Mesothelial cell of epicardium (in vitro differentiated cells): ENCODE measurements at places on chromosomes 12 and 14.
A peak's percentile ranks its signal among the peaks of the same experiment; 100 is the strongest.

DNA sequence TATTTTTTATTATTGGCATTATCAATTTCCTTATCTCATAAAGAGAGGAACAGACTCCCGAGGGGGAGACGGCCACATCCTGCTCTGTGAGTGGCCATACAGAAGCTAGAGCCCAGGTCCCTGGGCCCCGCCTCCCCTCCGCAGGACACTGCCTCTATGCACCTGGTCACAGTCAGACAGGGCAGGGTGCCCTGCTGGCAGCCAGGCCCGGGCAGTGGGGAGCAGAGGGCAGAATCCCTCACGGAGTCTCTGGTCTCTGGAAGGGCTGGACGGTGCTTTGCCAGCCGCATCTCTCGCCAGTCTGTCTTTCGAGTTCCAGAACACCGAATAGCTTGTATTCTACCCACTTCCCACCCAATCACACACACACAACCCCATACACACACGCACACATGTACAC, 16.4 kb upstream of the CACNA2D4 start:
- peaks cover 18% of the 10 kb centered on the region for H3K4me1 ChIP-seq
- H3K4me3 ChIP-seq = no peak overlapping the region
- peaks cover 2% of the 10 kb centered on the region for H3K27me3 ChIP-seq
- H3K36me3 ChIP-seq = no peaks in the 10 kb centered on the region
- H3K27ac ChIP-seq = no peak overlapping the region
- DNase-seq = no peak

DNA sequence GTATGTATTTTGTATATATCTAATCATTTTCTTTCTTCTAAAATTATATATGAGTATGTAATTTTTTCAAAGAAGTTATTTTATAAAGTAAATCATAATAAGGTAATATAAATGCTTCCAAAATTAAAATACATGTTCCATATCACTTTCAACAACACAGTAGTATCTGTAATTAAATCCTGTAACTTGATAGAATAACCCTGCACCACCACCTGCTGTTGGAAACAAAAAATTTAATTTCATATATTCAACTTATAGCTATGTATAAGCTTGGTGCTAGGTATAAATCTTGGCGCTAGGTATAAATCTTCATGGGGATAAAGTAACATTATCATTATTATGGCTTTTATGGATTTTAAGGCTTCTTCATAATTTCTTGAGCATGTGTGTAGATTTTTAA, 149.7 kb upstream of the DCN start:
- H3K4me3 ChIP-seq = no peak overlapping the region
- no peak for DNase-seq
- H3K27me3 ChIP-seq = no peaks in the 10 kb centered on the region
- peaks cover 43% of the 10 kb centered on the region for H3K4me1 ChIP-seq
- H3K27ac ChIP-seq = peak overlapping the region; percentile 37
- H3K36me3 ChIP-seq = peaks cover 5% of the 10 kb centered on the region

DNA sequence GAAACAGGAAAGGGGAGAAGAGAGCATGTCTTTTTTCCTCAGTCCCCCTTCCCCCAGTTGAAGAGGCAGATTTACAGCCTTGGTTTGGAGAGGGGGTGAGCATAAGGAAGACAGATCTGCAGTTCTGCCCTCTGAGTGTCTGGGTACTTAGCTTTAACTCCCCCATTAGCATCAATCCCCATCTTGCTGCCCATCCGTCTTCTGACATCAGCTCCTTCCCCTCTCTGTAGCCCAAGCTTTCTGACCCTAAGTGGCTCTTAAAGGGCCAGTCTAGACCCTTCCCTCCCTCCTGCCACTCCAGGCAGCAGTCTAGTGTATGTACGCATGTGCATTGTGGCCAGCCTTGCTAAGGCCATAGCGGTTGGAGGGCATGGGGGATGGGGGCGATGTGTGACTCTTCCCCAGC, 7.3 kb downstream of the GPR84 start:
- no peak for DNase-seq
- H3K27me3 ChIP-seq = no peaks in the 10 kb centered on the region
- H3K36me3 ChIP-seq = no peaks in the 10 kb centered on the region
- no peak overlapping the region for H3K4me3 ChIP-seq

GRCh38 chr12:112590281-112590680, 171.5 kb downstream of the PTPN11 start:
- H3K27me3 ChIP-seq = peaks cover 60% of the 10 kb centered on the region
- no peak for DNase-seq
- H3K4me1 ChIP-seq = no peaks in the 10 kb centered on the region
- H3K4me3 ChIP-seq = no peak overlapping the region
- no peak overlapping the region for H3K27ac ChIP-seq

DNA sequence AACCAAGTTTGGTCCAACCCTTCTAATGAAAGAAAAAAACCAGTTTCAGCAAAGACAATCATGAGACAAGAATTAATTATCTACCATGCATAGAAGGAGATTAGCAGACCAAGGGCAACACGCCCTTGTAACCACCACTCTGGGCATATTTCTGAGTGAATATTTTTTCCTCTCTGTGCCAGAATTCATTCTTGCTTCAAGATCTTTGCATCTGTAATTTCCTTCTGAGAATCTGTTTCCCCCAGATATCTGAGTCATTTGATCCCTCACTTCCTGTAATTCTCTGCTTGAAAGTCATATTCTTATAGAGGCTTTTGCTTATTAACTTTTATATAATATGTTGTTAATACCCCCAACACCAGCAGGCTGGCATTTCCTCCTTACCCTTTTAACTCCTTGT, 243.7 kb downstream of the SLC16A7 start:
- no peak overlapping the region for H3K27ac ChIP-seq
- H3K4me3 ChIP-seq = no peak overlapping the region
- H3K27me3 ChIP-seq = no peaks in the 10 kb centered on the region
- H3K4me1 ChIP-seq = no peaks in the 10 kb centered on the region
- DNase-seq = no peak

DNA sequence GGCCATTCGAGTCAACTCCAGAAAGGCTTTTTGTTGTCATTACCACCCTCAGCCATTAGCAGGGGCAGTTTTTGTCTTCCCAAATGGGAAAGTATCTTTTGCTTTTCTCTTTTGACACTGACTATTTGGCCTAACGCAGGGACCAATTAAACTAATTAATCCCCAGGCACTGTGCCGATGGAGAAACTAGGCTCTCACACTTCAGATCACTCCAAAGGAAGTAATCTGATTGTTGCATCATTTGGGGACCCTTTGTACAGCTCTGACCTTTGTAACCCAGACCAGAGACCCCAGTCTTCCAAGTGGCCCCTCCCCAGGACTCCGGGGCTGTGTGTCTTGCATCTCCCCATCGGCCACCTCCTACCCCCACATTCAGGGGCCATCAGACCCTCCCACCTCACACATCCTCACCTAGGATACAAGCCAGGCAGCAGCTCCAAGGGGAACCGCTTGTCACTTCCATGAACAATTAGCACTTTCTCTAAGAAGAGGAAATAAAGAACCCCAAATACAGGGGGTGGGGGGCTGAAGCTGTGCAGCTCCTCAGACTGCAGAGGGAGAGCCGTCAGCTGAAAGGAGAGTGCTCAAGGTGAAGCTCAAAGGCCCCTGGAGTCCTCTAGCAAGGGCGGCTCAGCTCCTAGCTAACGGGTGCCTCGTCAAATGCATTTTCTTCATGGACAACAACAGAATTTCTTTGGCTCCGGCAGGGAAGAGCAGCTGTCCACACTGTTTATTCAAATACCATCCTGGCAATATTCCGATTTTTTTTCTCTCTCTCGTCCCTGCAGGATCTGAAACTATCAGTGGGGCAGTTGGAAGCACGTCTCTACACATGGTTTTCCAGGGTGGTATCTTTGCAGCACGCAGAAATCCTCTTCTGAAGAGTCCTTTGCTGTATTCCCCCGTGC, 64.3 kb upstream of the DIO3 start:
- no peak for DNase-seq
- H3K36me3 ChIP-seq = no peaks in the 10 kb centered on the region
- no peak overlapping the region for H3K4me3 ChIP-seq

- H3K4me3 ChIP-seq = no peak overlapping the region
- DNase-seq = no peak
- no peaks in the 10 kb centered on the region for H3K36me3 ChIP-seq
- H3K4me1 ChIP-seq = peaks cover 11% of the 10 kb centered on the region
These were observed 49.8 kb upstream of the USP15 start for GRCh38 chr12:62210422-62210821.

DNA sequence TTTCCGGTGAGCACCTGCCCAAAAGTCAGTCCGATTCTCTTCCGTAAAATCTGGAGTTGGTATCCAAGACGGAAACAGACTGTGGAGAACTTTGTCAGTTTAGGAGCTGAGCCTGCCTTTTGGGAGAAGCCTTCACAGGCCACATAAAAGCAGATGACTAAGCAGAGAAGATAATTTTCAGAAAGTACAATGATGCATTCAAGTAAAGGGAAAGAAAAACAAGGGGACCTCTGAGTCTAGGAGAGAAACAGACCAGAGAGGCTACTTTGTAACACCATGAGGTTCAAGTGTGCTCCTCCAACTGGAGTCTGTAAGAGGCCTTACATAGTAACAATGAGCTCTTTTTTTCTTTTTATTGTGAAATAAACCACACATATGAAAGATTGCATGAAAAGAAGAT, 21.1 kb downstream of the TMED8 start:
- no peak overlapping the region for H3K4me3 ChIP-seq
- no peak for DNase-seq

GRCh38 chr12:79687711-79688260, 3.0 kb downstream of the PAWR start:
- DNase-seq = no peak
- no peaks in the 10 kb centered on the region for H3K36me3 ChIP-seq
- H3K4me3 ChIP-seq = peak overlapping the region; percentile 86
- H3K4me1 ChIP-seq = peaks cover 60% of the 10 kb centered on the region

DNA sequence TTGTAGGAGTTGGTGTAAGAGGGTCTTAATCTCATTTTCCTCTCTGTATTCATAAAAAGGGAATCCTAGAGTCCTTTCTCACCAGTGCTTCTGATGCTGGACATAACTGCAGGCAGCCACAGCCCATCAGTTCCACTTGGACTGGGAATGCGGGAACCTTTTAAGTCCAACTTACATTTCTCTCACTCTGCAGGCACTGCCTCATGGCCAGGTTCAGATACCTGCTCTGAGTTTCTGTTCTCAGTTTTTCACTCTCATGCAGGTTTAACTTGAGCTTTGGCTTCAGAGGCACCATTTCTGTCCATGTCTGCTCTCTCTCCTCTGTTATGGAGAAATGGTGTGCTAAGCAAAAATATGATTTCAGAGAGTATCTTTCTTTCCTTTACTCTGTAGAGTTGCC, 4.2 kb downstream of the ACVR1B start:
- H3K4me3 ChIP-seq = no peak overlapping the region
- H3K4me1 ChIP-seq = peaks cover 38% of the 10 kb centered on the region
- no peak for DNase-seq
- H3K27ac ChIP-seq = no peak overlapping the region
- H3K27me3 ChIP-seq = peaks cover 4% of the 10 kb centered on the region

GRCh38 chr12:45282411-45282810, 66.5 kb downstream of the ANO6 start:
- peaks cover 64% of the 10 kb centered on the region for H3K4me1 ChIP-seq
- H3K27ac ChIP-seq = no peak overlapping the region
- H3K36me3 ChIP-seq = peaks cover 13% of the 10 kb centered on the region
- H3K27me3 ChIP-seq = no peaks in the 10 kb centered on the region
- no peak overlapping the region for H3K4me3 ChIP-seq

DNA sequence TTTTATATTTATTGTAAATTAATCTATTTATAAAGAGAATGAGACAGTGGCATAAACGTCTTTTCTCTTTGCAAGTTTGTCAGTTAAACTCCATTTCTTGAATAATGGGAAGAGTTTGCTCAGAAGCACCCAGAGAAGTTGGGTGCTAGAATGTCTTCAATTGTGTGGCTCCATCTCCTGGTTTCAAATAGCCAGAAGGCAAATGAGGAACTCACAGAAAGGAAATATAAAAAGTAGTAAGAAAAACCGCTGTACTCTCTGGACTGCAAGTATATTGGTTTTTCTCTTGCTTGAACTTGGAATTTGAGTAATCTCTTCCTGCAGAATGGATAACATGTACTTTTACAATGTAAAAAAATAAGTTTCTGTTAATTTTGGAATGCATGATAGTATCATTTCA, 217.5 kb downstream of the DPY19L2 start:
- no peaks in the 10 kb centered on the region for H3K36me3 ChIP-seq
- H3K4me1 ChIP-seq = no peaks in the 10 kb centered on the region
- H3K27me3 ChIP-seq = no peaks in the 10 kb centered on the region
- H3K4me3 ChIP-seq = no peak overlapping the region
- DNase-seq = no peak

- DNase-seq = peak; percentile 23
- H3K4me3 ChIP-seq = peak within 1 kb of the TSS; percentile 69
- peak within 1 kb of the TSS; percentile 48 for H3K27ac ChIP-seq
These were observed at the start of gene KCNJ8 for GRCh38 chr12:21774358-21775132. TSS of gene KCNJ8 (minus strand) at chr12:21774706. CDS start at chr12:21773616, 1,090 bp downstream.

DNA sequence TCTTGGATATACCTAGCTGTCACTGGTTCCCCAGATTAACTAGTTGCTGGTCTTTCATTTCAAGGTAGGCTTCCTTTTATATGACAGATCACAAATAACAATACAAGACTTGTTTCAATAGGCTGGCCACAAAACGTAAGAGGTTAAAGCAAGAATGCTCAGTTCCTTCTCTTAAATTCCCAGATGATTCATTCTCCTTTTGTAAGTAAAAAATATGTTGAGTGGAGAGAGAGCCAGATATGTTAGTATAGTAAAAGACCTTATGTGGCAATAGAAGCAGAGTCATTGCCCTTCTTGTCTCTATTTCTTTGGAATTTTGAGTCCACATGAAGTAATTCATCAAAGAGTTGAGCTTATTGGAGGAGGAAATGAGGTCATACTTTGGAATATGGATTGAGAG, 939.0 kb upstream of the ATXN7L3B start:
- H3K27me3 ChIP-seq = no peaks in the 10 kb centered on the region
- no peak overlapping the region for H3K4me3 ChIP-seq
- no peak for DNase-seq

DNA sequence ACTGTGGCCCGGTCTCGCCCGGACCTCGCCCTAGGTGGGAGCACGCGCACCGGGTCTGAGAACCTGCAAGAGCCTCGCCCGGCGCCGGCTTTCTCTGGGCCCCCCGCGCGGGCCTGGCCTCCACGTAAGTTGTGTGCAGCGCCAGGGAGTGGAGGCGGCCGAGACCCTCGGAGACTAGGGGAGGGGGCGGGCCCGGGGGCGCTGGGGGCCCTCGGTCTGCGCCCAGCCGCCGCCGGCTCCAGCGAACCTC, 183 bp upstream of the PRMT8 start:
- H3K4me1 ChIP-seq = peaks cover 12% of the 10 kb centered on the region
- no peak overlapping the region for H3K27ac ChIP-seq
- no peak for DNase-seq

GRCh38 chr14:73663548-73664212, 18.9 kb downstream of the DNAL1 start:
- peaks cover 6% of the 10 kb centered on the region for H3K4me1 ChIP-seq
- H3K4me3 ChIP-seq = no peak overlapping the region
- H3K27ac ChIP-seq = no peak overlapping the region
- no peak for DNase-seq
- H3K36me3 ChIP-seq = peaks cover 10% of the 10 kb centered on the region
- no peaks in the 10 kb centered on the region for H3K27me3 ChIP-seq

GRCh38 chr12:6899837-6900519, 4.6 kb upstream of the LRRC23 start:
- no peak overlapping the region for H3K4me3 ChIP-seq
- no peaks in the 10 kb centered on the region for H3K27me3 ChIP-seq
- H3K36me3 ChIP-seq = no peaks in the 10 kb centered on the region
- H3K4me1 ChIP-seq = no peaks in the 10 kb centered on the region
- no peak for DNase-seq

- no peaks in the 10 kb centered on the region for H3K4me1 ChIP-seq
- H3K36me3 ChIP-seq = peaks cover 2% of the 10 kb centered on the region
- no peaks in the 10 kb centered on the region for H3K27me3 ChIP-seq
- no peak overlapping the region for H3K27ac ChIP-seq
These were observed 17.9 kb upstream of the CFAP54 start for GRCh38 chr12:96471368-96472050.
